Retina (tissue), 1 donor: ENCODE measurements at places on chromosomes 13 and 19.

GRCh38 chr19:21432590-21432989 lies 35.7 kb downstream of the ZNF493 start:
- no peak for DNase-seq

DNA sequence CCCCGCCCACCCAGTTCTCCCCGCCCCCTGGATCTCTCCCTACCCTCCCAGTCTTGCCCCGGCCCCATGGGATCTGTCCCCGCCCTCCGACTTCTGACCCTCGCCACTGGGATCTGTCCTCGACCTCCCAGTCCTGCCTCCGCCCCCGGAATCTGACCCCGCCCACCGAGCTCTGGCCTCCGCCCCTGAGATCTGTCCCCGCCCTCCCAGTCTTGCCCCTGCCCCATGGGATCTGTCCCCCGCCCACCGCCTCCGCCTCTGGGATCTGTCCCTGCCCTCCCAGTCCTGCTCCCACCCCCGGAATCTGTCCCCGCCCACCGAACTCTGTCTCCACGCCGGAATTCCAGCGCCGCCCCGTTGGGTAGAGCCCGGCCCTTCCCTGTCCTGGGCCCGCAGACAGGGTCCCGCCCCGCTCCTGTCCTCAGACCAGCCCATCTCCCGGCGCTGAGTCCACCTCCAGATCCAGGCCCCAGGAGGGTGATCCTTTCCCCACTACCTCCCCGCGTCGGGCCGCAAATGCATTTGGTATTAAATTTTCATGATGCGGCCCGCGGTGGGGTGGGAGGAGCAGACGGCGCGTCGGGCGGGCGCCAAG lies 1.5 kb upstream of the SLC17A7 start:
- DNase-seq: no peak

GRCh38 chr19:13610039-13610691 lies 103.9 kb upstream of the CACNA1A start:
- no peak for DNase-seq

GRCh38 chr19:45279587-45280192 lies 28.6 kb downstream of the MARK4 start:
- no peak for DNase-seq

GRCh38 chr13:23865906-23866305 lies 23.3 kb downstream of the MIPEP start:
- no peak for DNase-seq

GRCh38 chr13:113495494-113496210 lies 5.1 kb upstream of the DCUN1D2 start:
- DNase-seq: peak; percentile 55

GRCh38 chr13:42223681-42224080 lies 48.3 kb upstream of the AKAP11 start:
- DNase-seq: no peak

DNA sequence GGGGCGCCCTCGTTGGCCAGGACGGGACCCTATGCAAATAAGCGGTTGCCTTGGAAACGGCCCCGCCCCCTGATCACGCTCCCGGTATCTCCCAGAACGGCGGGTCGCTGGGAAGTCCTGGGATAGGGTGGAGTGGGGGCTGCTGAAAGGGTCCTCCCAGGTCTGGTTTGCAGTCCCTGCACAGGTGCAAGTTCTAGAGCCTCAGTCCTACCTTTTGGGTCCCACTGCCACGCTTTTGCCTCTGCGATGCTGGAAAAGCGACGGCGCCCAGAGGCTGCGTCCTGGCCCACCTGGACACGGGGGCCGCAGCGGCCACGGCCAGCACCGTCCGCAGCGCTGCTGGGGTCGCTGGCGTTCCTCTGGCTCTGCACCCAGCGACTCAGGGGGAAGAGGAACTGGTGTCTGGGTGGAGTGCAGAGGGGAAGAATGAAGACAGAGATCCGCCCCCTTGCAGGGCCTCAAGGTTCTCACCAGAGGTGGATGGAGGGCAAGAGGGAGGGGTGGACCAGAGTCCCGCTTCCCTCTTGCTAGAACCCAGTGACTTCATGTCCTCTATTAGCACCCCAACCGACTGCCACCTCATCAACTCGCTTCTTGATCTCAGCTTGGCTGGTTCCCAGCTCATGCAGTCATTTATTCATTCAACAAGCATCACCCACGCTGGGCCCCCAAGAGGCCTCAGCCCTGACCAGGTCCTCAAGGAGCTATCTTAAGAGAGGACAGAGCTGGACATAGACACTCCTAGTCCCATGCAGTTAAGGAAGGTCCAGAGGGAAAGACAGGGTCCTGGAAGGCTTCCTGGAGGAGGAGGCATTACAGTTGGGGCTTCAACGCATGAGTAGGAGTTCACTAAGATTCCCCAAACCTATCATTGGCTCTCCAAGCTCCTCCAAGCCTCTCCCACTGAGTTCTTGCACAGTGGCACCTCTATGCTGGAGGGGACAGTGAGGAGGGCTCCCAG lies at the start of gene LRRC25:
Gene LRRC25, minus strand, starts transcription at position 381 of the 961 bp plus-strand sequence. CDS start 659 bp downstream, outside the sequence.
- DNase-seq: peak; percentile 39
